Activated CD4-positive, alpha-beta T cell treated with anti-CD3 and anti-CD28 coated beads for 36 hours (primary cell): ENCODE measurements at places on chromosomes 7 and 10. TPM values are rescaled to one million over a fixed set of nuclear protein-coding genes. Genes with fewer than 3 reads are reported as not detected.
A peak's percentile ranks its signal among the peaks of the same experiment; 100 is the strongest.

DNA sequence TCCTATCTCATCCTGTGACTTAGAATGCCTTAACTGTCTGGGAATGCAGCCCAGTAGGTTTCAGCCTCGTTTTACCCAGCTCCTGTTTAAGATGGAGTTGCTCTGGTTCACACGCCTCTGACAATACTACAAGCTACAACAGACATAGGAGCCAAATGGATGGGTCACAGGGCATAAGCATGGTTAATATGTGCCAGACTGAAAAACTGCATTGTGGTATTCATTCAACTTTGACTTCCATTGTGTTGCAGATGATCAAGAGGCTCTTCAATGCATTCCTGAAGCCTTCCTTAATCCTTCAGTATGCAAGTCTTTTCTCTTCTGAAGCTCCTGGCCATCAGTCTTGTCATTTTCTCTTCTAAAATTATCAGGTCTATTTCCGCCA lies 20.3 kb upstream of the RNF32 start:
- H3K36me3 ChIP-seq, result no peaks in the 10 kb centered on the region
- no peak overlapping the region for H3K27ac ChIP-seq
- peaks cover 2% of the 10 kb centered on the region for H3K4me1 ChIP-seq

DNA sequence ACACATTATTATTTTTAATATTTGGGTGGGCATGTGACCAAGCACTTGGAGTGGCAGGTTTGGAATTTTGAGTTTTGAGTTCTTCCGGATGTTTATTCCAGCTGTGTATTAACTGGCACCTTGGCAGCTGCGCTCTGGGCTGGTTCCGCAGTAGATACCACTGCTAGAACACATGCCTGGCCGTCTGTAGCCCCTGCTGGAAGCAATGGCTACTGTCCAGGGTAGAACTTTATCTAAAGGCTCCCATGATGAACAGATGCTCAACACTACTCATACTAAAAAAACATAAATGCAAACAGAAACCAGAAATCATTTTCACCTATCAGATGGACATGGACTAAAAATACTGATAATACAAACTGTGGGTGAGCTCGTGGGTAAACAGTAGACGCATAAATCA lies 19.4 kb upstream of the SH3PXD2A start:
- H3K27me3 ChIP-seq, result no peaks in the 10 kb centered on the region
- H3K4me3 ChIP-seq, result no peak overlapping the region
- DNase-seq, result no peak
- no peak overlapping the region for H3K27ac ChIP-seq

GRCh38 chr7:46569133-46569465 lies 648.0 kb upstream of the IGFBP3 start:
- no peak overlapping the region for H3K27ac ChIP-seq
- H3K4me3 ChIP-seq, result no peak overlapping the region
- H3K36me3 ChIP-seq, result no peaks in the 10 kb centered on the region
- H3K4me1 ChIP-seq, result no peaks in the 10 kb centered on the region

DNA sequence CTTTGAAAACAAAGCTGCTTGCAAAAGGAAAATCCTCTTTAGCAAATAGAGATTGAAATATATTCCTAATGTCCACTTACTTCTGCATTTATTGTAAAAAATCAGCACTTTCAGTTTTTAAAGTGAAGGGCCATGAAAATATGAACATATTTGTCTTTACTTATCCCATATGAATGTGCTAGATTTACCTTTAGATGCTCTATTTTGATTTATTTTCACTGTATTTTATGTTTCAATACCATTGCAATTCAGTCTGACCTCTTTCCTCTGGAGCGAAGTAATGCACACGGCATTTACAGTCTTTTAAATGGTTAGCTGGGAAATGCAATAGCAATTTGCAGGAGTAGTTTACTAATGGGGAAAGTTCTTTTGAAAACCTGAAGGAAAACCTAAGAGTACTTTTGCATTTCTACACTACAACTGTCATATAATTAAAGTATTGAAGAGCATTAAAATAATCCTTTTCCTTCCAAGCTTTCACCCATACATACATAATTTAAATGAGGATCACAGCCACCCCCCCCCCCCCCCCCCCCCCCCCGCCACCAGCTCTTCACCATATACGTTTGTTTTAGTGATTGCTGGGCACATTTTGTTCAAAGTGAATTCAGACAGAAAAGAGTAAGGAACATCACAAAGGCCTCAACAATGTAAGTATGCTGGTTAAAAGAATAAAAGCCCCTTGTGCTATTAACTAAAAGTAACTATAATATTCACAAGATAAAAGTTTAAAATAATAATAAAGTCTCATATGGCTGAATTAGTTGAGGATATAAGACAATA lies 3.5 kb downstream of the SKIDA1 start:
- peaks cover 43% of the 10 kb centered on the region for H3K4me1 ChIP-seq
- H3K27me3 ChIP-seq, result peaks cover 46% of the 10 kb centered on the region
- no peak for DNase-seq
- H3K36me3 ChIP-seq, result no peaks in the 10 kb centered on the region
- H3K27ac ChIP-seq, result no peak overlapping the region

DNA sequence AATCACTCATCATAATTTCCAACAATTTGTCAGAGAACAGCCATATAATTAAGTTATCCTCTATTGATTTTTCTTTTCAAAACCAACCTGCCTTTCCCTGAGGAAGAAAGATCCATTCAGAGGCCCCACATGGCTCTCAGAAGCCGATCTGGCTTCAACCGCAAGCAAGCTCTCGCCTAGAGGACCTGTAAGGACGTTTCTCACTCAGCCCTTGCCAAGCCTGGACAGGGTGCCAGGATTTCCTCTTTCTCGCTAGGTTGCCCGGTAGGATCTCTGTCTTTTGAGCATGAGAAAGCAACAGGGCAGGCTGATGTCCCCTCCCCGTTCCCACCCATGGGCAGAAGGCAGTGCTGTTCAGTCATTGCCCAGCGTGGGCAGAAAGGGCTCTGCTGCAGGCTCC lies 13.0 kb downstream of the AIFM2 start:
- no peak overlapping the region for H3K27ac ChIP-seq
- no peak for DNase-seq
- peaks cover 3% of the 10 kb centered on the region for H3K36me3 ChIP-seq
- no peak overlapping the region for H3K4me3 ChIP-seq
- no peaks in the 10 kb centered on the region for H3K27me3 ChIP-seq

DNA sequence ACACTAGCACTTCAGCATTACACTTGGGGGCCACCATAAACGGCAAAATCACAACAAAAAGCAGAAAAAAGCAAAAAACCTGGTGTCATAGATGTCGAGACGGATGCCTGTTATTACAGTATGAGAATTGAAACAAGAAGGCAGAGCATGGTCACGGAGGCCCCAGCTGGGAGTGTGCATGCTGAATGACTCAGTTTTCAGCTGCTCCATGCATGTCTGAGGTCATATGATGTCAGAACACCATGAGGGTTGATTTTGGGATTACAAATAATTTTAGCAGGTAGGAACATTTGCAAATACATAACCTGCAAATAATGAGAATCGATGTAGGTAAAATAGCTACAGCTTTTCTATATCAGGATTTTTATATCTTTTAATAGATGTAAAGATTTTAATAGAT lies 19.1 kb downstream of the ZMYND11 start:
- H3K4me1 ChIP-seq, result peaks cover 28% of the 10 kb centered on the region
- H3K27ac ChIP-seq, result no peak overlapping the region
- H3K36me3 ChIP-seq, result peaks cover 12% of the 10 kb centered on the region
- H3K27me3 ChIP-seq, result no peaks in the 10 kb centered on the region
- peak; percentile 50 for DNase-seq

GRCh38 chr7:1475991-1476390 lies 16.7 kb upstream of the MICALL2 start:
- H3K4me1 ChIP-seq, result peaks cover 5% of the 10 kb centered on the region
- peaks cover 3% of the 10 kb centered on the region for H3K36me3 ChIP-seq
- DNase-seq, result no peak
- no peak overlapping the region for H3K27ac ChIP-seq
- H3K4me3 ChIP-seq, result no peak overlapping the region

DNA sequence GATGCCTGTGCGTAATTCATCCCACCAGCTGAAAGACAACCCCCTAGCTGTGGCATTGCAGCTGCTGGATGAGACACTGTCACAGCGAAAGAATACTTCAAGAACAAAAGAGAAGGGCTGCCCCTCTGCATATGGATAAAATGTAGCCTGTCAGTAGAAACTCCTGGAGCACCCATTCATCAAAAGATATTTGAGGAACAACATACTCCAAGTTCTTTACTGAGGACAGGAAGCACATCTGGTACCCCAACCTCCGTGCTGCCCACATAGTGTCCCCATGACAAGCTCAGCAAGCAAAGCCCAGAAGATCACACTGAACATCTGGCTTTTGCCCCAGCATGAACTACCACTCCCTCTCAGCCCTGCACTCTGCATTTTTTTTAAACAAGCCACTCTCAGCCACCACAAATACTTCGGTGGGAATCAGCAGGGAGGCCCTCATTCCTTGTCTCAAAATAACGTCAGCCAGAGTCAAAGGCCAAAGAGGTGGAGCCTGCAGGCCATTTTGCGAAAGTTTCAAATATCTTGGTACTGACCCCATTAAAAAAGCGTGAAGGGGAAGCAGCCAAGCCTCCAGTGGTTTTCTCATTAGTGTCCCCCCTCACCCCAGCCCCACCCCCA lies 1.7 kb downstream of the CREB3L2 start:
- H3K4me1 ChIP-seq, result peaks cover 35% of the 10 kb centered on the region
- H3K27ac ChIP-seq, result peak overlapping the region; percentile 92
- DNase-seq, result no peak
- peaks cover 9% of the 10 kb centered on the region for H3K36me3 ChIP-seq
- peak overlapping the region; percentile 82 for H3K4me3 ChIP-seq
- H3K27me3 ChIP-seq, result no peaks in the 10 kb centered on the region

DNA sequence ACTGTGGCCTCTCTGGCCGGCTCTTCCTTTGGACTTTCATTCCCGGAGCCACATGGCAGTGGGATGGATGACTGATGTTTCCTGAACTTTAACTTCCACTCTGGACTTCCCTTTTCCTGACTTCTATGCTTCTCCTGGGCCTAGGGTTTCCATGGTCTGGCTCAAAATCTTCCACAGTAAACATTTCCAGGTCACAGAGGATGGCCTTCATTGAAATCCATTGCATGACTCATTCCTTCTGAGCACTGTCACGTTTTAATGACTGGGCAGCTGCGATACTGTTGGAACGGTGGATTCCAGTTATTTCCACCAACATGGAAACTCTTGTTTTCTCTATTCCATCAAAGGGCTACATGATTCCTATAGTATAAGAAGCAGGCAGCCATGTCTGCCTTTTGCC lies 24.4 kb upstream of the ZNF273 start:
- peaks cover 25% of the 10 kb centered on the region for H3K27me3 ChIP-seq
- peaks cover 14% of the 10 kb centered on the region for H3K4me1 ChIP-seq
- no peak overlapping the region for H3K27ac ChIP-seq
- no peak overlapping the region for H3K4me3 ChIP-seq

GRCh38 chr10:43065234-43065633 lies 11.6 kb upstream of the RET start:
- H3K36me3 ChIP-seq, result no peaks in the 10 kb centered on the region
- H3K4me3 ChIP-seq, result no peak overlapping the region
- H3K4me1 ChIP-seq, result no peaks in the 10 kb centered on the region
- H3K27me3 ChIP-seq, result no peaks in the 10 kb centered on the region
- no peak overlapping the region for H3K27ac ChIP-seq

- H3K27me3 ChIP-seq, result no peaks in the 10 kb centered on the region
- H3K4me1 ChIP-seq, result peaks cover 41% of the 10 kb centered on the region
- H3K27ac ChIP-seq, result no peak overlapping the region
- peaks cover 23% of the 10 kb centered on the region for H3K36me3 ChIP-seq
- DNase-seq, result no peak
- no peak overlapping the region for H3K4me3 ChIP-seq
Measured at GRCh38 chr10:87752566-87752965, 65.5 kb downstream of the ATAD1 start.

GRCh38 chr7:40842641-40843040 lies 707.8 kb downstream of the SUGCT start:
- no peak overlapping the region for H3K27ac ChIP-seq
- no peaks in the 10 kb centered on the region for H3K27me3 ChIP-seq
- H3K4me1 ChIP-seq, result no peaks in the 10 kb centered on the region

DNA sequence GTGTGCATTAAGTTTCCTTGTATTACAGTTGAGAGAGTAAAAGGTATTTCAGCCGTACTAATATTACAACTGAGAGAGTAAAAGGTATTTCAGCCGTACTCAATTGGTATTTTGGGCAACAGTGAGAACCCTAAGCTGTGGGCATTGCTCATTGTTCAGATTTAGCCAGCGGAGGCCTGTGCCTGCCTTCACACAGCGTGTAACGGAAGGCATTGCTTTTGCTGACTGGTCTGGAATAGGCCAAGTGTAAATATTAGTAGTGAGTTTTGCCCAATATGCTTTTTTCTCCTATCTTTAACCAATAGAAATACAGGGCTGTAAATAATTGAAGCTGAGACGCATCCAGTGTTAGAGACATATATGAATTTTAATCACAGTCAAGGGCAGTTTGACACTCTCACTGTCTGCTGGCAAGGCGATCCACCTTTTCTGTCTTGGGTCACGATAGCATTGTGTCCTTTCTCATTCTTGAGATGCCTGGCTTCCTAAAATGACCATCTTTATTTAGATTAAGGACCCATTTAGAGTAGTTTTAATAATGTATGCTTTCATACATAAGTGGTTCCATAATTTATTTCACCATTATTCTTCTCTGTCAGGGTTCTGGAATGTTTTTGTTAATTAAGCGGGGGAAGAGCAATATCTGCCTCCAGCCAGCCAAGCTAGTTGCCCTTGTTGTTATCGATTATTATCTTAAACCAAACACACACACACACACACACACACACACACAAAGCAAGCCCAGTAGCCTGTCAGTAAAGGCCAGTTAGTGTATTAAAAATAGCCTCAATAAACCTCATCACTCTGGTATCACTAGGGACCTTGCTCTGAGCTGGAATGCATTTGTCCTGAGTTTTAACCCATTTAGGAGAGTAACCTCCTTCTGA lies 130.7 kb downstream of the CELF2 start:
- no peaks in the 10 kb centered on the region for H3K36me3 ChIP-seq
- H3K4me1 ChIP-seq, result peaks cover 95% of the 10 kb centered on the region
- no peak for DNase-seq
- peak overlapping the region; percentile 96 for H3K27ac ChIP-seq
- peak overlapping the region; percentile 73 for H3K4me3 ChIP-seq
- H3K27me3 ChIP-seq, result no peaks in the 10 kb centered on the region

- no peak overlapping the region for H3K27ac ChIP-seq
- no peaks in the 10 kb centered on the region for H3K36me3 ChIP-seq
- no peak for DNase-seq
- H3K4me3 ChIP-seq, result no peak overlapping the region
- H3K27me3 ChIP-seq, result peaks cover 27% of the 10 kb centered on the region
- H3K4me1 ChIP-seq, result no peaks in the 10 kb centered on the region
Measured at GRCh38 chr7:317643-318405, 27.9 kb downstream of the FOXL3 start.

GRCh38 chr10:122258136-122259074 lies 12.7 kb upstream of the BTBD16 start:
- H3K4me1 ChIP-seq, result no peaks in the 10 kb centered on the region
- H3K4me3 ChIP-seq, result no peak overlapping the region
- no peak for DNase-seq
- no peak overlapping the region for H3K27ac ChIP-seq

- no peak overlapping the region for H3K27ac ChIP-seq
- no peak overlapping the region for H3K4me3 ChIP-seq
- no peaks in the 10 kb centered on the region for H3K36me3 ChIP-seq
- H3K4me1 ChIP-seq, result no peaks in the 10 kb centered on the region
- DNase-seq, result no peak
- no peaks in the 10 kb centered on the region for H3K27me3 ChIP-seq
Measured at GRCh38 chr10:19845503-19846368, 29.5 kb downstream of the PLXDC2 start.

- no peak for DNase-seq
- peaks cover 3% of the 10 kb centered on the region for H3K27me3 ChIP-seq
- no peak overlapping the region for H3K4me3 ChIP-seq
- no peaks in the 10 kb centered on the region for H3K4me1 ChIP-seq
- no peaks in the 10 kb centered on the region for H3K36me3 ChIP-seq
Measured at GRCh38 chr10:116588995-116589394, 1.8 kb upstream of the PNLIPRP1 start.

Gene OPN4
- total RNA-seq, result not detected

Gene ABCA13
- not detected for total RNA-seq

Gene SPDYE11
- not detected for total RNA-seq

Gene MACROH2A2
- 4.2 TPM for total RNA-seq

Gene KLLN
- 0.34 TPM for total RNA-seq

Gene EPO
- not detected for total RNA-seq
